ENCODE measurements at places on chromosomes 16 and 17.

DNA sequence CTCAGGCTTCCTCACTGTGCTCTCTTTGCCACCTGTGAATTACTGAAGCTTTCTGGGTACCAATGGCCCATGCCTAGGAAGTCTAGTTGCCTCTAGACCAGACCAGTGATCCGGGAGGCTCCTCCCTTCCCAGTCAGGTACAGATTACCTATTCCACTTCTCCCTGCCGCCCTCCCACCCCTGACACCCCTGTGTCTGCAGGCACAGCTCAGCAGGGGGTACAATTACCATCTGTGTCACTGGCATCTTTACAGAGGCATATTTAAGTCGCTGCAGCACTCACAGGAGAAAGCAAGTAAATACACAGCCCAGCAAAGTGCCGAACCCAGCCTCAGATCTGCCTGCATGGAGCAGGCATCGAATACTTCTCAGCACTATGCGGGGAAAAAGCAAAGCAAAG lies 5.3 kb upstream of the WSCD1 start:
- DNase-seq = no peak

DNA sequence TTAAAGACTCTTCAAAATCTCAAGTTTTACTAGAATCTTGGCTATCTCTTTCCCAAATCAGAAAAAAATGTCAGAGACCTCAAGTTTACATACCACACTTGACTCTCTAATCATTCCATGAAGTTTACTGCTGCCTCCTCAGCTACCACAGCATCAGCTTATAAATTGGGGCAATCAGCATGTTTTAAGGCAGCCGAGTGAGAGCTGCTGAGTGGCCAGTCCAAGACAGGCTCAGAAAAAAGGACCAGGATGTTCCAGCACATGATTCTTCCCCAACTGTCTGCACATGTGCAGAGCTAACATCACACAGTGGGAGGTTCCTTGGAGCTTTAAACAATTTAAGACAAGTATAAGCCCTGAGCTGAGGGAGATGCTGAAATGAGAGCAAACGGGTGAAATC lies 140.6 kb upstream of the NUDT7 start:
- no peak for DNase-seq

GRCh38 chr17:20278805-20279204 lies 188.5 kb downstream of the LGALS9B start:
- no peak for DNase-seq

DNA sequence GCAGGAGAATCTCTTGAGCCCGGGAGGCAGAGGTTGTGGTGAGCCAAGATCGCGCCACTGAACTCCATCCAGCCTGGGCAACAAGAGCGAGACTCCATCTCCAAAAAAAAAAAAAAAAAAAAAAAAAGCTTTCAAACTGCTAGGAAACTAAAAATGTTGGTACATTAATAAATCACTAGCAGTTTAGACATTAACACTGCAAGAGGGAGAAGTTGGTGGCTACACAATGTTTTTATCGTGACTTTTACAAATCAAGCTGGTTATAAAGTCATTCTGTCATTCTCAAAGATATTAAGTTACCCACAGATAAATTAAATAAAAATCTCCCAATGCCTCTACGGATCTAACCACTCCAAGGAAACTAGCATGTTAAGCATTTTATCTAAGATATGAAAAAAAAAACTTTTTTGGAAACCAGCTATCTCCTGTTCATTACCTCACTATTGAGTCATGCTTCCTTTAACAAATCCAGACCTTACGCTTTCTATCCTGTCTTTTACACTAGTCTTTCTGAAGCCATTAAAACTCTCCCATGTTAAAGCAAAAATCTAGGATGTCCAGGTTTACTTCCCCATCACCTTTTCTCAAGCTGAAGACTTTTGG lies 85.9 kb upstream of the SMURF2 start:
- DNase-seq = no peak

- no peak for DNase-seq
Observed at GRCh38 chr16:51147776-51148677, 3.0 kb downstream of the SALL1 start.

- DNase-seq = no peak
Observed at GRCh38 chr17:74332763-74333283, 6.8 kb downstream of the KIF19 start.

DNA sequence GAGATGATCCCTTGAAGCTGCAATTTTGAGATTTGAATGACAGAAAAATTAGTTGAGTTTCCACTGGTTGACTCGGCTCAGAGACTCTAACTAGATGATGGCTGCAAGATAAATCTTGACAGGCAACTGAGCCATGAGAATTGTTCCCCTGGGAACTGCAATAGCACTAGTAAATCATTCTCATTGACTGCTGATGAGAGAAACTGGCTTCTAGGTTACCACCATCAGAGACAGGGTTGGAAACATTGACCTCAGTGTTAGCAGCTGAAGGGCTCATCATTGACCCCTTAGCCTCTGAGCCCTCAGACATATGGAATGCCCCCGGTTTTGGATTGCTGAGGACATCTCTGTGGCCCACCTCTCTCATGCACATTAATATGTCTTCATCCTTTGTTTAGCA lies 125.4 kb upstream of the COX10 start:
- no peak for DNase-seq

DNA sequence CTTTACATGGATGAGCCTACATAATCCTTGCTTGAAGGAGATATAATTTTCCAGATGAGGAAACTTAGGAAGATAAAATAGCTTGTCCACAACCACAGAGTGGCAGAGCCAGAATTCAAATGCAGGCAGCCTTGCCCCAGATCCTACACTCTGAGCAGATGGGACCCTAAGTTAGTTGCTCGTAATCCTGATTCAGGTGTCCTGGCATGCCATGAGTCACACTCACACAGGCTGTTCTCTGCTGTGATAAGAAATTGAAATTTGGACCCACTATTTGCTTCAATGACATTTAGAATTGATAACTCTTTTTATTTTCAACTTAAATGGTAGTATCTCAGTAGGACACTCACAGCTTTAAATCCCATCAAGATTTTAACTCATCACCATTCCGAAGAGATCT lies 150.7 kb upstream of the CACNG5 start:
- DNase-seq = no peak

- no peak for DNase-seq
Observed at GRCh38 chr17:27339198-27339835, 45.4 kb downstream of the WSB1 start.

DNA sequence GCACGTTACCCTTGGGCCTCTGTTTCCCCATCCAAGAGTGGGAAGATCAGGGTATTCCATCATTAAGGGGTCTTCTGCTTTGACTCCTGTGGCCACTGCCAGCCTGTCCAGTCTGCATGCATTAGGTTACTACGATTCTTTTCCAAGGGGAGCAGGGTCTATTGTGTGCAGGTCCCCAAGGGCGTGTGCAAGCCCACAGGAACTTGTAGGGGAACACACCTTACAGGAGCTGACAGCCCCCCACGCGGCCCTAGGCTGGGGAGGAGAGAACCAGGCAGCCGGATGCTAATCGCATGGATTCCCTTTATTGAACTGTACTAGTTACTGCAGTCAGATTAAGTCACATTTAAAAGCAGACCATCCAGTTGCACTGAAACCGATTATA lies 116.7 kb downstream of the C16orf78 start:
- DNase-seq = no peak

GRCh38 chr17:29145289-29146073 lies 34.7 kb downstream of the MYO18A start:
- peak; percentile 84 for DNase-seq

DNA sequence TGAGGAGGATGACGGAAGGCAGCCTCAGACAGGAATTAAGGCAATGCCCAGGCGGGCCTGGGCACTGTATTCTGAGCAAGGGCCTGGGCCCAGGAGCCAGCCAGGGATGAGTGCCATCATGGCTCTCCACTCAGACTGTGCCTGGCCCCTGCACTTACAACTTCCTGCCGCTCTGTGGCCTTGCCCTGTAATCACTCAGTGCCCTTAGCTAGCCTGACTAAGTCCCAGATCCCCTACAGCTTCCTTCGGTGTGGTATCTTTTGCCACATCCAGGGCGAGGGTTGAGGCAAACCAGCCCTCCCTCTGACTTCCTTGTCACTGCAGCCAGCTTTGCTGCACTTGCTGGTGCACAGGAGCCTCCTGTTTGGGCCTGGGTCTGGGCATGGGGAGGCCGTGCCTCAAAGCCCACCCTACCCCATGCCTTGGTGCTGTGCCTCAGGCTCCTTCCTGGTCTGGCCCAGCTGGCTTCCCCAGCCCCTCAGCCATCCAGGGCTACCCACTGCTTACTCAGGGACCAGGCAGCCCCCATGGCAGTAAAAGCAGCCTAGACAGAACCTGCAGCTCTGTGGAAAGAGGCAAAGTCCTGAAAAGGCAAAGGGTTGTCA lies 9.3 kb downstream of the SLC46A1 start:
- DNase-seq = no peak

DNA sequence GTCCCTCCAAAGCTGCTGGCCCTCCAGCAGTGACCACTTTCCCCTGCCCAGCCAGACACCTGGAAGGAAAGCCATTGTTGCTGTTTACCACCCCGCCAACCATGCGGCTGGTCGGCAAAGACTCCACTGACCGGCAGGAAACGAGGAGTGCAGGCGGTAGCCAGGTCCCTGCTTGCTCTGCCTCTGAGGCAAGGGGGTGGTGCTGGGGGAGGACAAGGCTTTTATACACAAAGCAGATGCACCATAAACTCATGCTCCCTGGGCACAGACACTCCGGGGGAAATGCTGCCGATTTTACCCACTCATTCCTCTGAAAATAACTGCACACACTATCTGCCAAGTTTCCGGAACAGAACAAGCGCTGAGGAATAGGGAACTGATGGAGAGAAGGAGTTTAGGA lies 62.8 kb upstream of the GRIN2A start:
- DNase-seq = no peak

- no peak for DNase-seq
Observed at GRCh38 chr17:63516910-63517824, 6.0 kb upstream of the KCNH6 start.

- DNase-seq = no peak
Observed at GRCh38 chr17:12789075-12789480, 220 bp upstream of the ARHGAP44 start.

DNA sequence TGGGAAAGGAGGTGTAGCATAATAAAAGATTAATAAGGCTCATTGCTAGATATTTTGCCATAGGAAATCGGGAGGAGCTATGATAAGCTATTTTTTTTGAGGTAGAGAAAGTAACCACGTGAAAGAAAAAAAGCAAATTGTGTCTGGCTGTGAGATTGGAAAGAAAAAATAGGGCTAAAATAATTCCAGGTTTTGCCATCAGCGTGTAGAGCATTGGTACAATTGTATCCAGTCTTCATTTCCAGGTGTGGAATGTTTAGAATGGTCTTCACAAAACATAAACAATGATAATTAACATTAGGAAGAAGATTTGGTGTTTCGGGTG lies 1.1 kb downstream of the TANC2 start:
- no peak for DNase-seq

GRCh38 chr17:4204190-4204589 lies 59.6 kb downstream of the ANKFY1 start:
- no peak for DNase-seq

DNA sequence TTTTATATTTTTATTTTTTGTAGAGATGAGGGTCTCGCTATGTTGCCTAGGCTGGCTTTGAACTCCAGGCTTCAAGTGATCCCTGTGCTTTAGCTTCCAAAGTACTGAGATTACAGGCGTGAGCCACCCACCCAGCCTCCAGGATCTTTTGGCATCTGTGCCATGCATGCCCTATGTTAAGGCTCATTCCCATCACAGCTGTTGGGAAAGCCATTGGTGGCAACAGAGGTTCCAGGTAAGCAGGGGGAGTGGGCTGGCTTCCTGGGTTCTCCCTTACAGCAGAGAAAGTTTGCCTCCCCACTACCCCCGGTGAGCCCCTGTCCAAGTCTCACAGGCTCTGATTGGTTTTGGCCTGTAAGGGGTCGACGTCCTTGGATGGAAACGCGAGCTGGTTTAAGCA lies 8.9 kb upstream of the MRTFB start:
- no peak for DNase-seq
